ENCODE measurements at places on chromosomes 6 and 20. TPM values are rescaled to one million over a fixed set of nuclear protein-coding genes. Genes with fewer than 3 reads are reported as not detected.

The RHAG gene
- total RNA-seq: not detected

The BTN1A1 gene
- total RNA-seq: not detected

The ATP5F1E gene
- 39.3 TPM for total RNA-seq

The FOXF2 gene
- 29.3 TPM for total RNA-seq

The ADGRG6 gene
- 49.9 TPM for total RNA-seq

The GPR63 gene
- total RNA-seq: 3.0 TPM

The BMP6 gene
- under 0.01 TPM for total RNA-seq

The MUC21 gene
- not detected for total RNA-seq

The CD93 gene
- total RNA-seq: under 0.01 TPM

The GLP1R gene
- not detected for total RNA-seq
